ENCODE measurements at places on chromosomes 5 and 9.

GRCh38 chr5:96958977-96959376 is 23.1 kb downstream of the LNPEP start:
- no peak for DNase-seq

- DNase-seq, result no peak
Measured at GRCh38 chr5:148801682-148802276, 24.6 kb upstream of the ADRB2 start.

GRCh38 chr9:129211686-129212085 is 33.6 kb upstream of the IER5L start:
- no peak for DNase-seq

- DNase-seq, result no peak
Measured at GRCh38 chr9:2765250-2765880, 48.1 kb downstream of the KCNV2 start.

GRCh38 chr9:121201738-121202533 is at the start of gene RAB14:
Gene RAB14, minus strand, starts transcription at chr9:121201869. Its CDS starts 8,457 bp downstream, at chr9:121193412.
- peak; percentile 100 for DNase-seq

DNA sequence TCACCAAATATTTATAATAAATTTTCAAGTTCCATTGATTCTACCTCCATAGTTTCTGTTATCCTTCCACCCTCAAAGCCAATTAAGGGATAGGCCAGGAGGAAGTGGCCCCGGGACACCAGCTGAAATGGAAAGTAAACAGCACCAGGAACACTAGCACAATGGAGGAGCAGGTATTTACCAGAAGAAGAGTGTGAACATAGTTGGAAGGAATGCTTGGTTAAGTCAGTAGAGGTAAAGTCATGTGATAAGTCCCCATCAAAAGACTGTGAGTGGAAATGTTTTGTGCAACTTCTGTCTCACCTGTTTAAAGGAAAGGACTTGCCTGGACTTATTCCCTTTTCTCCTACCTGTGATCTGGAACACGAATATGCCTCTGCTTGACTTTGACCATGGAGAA is 146.7 kb upstream of the RAI14 start:
- DNase-seq, result no peak

GRCh38 chr9:109560470-109561132 is 62.5 kb upstream of the PTPN3 start:
- no peak for DNase-seq

DNA sequence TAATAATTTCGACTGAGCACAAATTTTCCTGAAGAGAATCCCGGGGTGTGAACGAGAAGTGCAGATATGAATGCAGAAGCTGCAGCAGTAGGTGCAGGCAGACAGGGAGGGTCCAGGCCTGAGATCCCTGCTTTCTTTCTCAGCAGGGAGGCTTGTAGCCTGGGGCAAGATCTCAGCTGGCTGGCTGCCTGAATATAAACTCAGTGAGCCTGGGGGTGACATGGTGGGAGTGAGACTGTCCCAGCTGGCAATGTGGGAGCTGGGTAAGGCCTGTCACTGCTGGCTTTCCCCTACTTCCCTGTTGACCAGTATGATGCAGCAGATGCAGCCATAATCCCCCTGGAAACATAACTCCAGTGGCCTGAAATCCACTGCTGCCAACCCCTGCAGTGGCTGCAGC is 325.2 kb downstream of the CETN3 start:
- no peak for DNase-seq

- peak; percentile 6 for DNase-seq
Measured at GRCh38 chr9:136437839-136438547, 1.7 kb downstream of the INPP5E start.

GRCh38 chr9:93116072-93116961 is 17.7 kb downstream of the NINJ1 start:
- DNase-seq, result no peak

DNA sequence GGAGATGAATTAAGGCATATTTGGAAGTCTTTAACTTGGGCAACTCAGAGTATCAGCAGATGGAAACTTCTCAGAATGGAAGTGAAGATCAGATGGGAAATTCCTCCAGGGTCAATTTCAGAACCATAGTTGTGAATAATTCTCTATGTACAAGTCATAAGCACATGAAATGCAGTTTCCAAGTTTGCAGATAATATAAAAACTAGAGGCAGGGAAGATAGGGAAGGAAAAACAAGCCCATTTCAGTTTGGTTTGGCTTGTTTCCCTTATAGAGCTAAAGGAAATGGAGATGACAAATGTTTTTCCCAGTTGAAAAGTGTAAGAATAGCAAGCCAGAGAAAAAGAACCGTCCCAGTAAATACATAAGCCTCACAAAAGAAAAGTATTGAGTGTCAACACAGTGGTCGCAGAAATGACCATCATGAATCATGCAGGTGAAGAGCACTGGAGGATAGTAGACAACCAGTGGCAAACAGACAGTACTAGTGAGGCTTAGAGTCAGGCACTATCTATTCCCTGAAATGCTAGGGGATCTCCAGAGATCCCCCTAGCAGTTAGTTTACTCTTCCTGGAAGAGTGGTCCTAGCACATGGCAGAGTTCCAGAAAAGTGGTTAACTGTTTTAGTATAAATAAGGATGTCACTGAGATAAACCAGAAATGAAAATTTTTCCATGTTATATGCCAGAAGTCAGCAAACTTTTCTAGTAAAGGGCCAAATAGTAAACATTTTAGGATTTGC is 245.9 kb downstream of the SAXO1 start:
- no peak for DNase-seq

DNA sequence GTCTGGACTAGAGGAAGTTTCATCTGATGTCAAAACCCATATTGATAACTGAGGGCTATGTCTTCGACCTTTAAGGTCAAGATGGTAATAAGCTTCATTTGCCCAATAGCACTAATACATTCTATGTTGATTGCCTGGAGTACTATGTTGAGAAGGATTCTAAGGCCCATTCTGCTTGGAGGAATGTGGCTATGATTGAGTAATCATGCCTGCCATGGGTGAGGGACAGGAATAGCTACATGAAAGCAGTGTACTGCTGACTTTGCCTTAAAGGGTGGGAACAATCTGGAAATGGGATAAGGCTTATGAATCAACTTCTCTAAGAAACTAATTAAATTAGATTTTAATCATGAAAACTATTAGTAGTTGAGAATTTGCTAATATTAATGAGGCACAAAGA is 13.6 kb downstream of the NNT start:
- DNase-seq, result no peak

- no peak for DNase-seq
Measured at GRCh38 chr9:101247297-101247696, 137.5 kb downstream of the BAAT start.

DNA sequence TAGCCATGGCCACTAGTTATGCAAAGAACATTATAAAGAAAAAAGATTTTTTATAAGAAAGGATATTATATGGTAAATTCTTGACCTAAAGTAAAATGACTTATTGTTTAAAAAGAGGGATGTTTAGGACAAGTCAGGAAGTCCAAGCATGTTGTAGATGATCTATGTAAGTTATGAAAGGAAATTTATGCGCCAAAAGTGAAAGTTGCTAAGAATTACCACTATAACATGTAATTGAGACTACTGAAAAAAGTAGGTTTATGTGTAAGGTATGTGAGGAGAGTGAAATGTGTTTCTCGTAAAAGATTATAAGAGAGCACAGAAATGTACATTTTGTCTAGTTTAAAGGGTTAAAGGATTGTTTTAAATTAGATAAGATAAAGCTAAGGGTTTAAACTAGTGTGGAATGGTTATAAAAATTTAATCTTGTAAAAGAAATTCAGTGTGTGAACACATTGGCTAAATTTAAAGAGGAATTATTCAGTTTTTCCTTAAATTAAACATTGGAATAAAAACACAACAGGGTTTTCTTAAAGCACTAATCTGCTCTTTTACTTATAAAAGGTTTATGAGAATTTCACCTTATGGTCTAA is 1100.4 kb upstream of the EDIL3 start:
- no peak for DNase-seq

GRCh38 chr9:90767523-90768100 is 34.0 kb upstream of the SYK start:
- no peak for DNase-seq

DNA sequence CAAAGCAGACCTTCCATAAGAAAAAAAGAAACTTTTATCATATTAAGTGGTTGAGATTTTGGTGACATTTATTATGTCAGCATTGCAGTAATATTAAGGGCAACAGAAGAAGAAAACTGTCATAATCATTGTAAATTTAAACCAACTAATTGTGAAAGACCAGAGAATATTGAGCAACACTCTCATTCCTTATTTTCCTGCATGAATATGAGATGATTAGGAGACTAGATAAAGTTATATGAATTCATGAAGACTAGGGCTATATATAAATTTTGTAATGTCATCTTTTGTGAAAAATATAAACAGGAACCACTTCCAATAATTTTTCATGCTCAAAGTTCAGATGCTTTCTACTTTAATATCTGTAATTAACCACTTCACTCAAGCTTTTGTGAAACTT is 974.5 kb upstream of the CDH10 start:
- DNase-seq, result no peak

- peak; percentile 57 for DNase-seq
Measured at GRCh38 chr9:129866394-129867135, 31.3 kb downstream of the USP20 start.

DNA sequence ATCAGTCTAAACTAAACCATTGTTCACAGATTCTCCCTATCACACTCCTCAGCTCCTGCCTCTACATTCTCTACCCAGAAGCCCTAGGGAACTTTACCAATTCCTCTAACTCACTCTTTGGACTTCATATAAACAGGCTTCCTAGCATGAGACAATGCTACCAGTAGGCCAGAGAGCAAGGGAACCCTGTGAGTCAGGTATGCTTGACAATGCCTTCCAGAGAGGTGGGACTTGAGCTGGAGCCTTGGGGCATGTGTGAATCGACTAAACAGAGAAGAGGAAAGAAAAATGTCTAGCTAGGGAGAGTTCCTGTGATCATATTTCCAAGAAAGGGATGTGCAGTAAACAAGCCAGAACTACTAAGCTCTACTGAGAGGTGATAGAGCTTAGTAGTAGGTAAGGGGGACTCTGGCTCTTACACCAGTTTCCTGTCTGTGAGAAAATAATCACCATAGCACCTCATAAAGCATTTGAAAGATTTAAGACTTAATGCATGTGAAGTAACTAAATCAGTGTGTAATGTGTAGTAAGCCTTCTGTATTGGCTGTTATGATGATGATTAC is 6.4 kb upstream of the RFK start:
- no peak for DNase-seq

DNA sequence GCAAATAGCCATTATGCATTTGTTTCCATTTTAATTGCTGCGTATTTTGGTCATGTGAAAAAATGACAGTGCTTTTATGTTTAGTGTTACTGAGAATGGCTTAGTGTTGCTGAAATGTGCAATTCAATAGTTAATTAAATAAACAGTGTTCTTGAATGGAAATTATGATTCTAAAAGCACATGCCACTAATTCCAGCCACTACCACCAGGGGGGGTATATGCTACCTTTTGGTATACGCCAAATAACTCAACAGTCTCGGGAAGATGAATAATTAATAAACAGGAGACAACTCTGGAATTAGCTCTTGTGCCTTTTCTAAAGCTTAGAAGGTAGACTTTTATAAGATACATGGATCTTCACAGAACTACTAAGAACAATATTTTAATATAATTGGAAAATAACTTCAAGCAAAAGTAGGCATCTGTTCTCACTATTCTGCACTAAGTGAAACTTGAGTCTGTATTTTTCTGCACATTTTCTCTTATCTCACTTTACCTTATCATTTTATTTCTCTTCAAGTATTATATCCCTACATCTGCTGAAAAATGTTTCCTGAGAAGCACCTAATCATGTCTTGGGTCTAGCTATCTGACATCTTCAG is 83.5 kb upstream of the MINAR2 start:
- peak; percentile 24 for DNase-seq

GRCh38 chr5:169404223-169404622 is 103.3 kb upstream of the SLIT3 start:
- no peak for DNase-seq

DNA sequence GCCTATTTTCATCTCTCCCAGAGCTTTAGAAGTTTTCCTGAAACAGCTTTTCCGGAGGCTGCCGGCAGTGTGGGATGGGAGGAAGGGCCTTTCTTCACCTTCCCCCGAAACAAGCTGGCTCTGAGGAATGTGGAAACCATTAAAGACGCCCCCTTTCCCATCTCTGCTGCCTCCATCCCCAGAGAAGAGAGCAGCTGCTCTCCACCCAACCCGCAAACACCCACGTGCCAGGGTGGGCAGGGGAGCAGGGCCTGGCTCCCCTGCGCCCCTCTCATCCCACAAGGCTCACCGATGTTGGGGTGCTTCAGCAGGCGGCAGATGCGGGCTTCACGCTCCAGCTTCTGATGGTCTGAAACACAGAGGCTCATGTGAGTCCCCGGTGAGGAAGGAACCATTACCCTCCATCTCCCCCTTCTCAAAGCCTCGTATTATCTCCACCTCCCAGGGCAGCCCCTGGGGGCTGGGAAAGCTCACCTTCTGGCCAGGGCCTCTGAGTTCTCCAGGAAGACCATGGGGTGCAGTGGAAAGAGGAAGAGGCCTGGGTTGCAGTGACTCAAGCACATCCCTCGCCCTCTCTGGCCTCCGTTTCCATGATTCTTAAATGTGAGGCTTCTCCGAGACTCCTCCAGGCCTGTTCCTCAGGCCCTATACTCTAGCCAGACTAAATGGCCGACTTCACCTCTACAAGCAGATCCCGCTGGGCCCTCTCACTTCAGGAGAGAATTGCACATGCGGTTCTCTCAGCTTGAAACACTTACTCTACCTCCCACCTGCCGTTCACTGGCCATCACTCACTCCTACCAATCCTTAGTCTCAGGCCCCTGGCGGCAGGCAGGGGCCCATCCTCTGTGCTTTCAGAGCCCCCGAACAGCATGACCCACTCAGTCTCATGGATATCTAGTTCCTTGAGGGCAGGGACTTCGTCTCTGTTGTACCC is 24.6 kb downstream of the CAMK2A start:
- DNase-seq, result no peak

GRCh38 chr9:87113874-87114273 is 166.6 kb upstream of the GAS1 start:
- DNase-seq, result no peak

GRCh38 chr9:134327671-134328231 is 1.5 kb downstream of the RXRA start:
- DNase-seq, result no peak

GRCh38 chr5:167949435-167949834 is 342.0 kb upstream of the WWC1 start:
- DNase-seq, result no peak

DNA sequence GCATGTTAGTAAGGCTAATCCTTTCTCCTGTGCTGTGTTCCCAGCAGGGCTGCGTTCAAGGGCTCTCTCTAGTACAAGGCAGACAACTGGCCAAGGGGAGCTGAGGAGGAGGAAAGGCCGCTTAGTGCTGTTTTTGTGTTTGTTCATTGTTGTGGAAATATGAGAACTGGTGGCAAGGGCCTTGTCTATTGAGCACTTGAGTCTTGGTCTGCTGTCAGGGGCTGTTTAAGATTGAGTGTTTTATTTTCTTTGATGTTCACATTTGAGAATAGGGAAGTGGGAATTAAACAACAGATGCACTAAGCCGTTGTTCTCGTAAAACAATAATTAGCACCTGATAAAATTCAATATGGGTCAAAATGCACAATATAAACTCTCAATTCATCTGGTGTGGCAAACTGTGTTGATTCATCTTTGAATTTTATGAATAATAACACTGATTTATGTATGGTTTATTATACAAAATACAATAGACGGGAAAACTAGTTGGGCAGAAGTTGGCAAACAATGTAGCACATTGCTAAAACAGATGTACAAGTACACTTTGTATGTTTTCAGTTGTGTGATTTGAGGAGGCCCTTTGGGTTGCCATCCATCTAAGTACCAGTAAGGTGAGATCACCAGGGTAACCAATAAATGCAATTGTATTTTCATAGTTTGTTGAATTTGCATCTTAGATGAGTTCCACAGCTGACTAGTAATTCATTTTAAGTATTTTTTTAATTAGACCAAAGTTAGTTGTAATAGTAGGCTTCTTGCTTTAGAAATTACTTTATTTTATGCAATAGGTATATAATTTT is 97.6 kb upstream of the GRHPR start:
- no peak for DNase-seq

Measured in CD4-positive, alpha-beta T cell treated with Interleukin-4 for 4 hours (primary cell).